ENCODE measurements at places on chromosomes 3 and 15.

GRCh38 chr3:39398700-39399099 lies 7.8 kb upstream of the RPSA start:
- DNase-seq, result no peak

- DNase-seq, result no peak
Observed at GRCh38 chr15:39326306-39326975, 254.4 kb upstream of the THBS1 start.

DNA sequence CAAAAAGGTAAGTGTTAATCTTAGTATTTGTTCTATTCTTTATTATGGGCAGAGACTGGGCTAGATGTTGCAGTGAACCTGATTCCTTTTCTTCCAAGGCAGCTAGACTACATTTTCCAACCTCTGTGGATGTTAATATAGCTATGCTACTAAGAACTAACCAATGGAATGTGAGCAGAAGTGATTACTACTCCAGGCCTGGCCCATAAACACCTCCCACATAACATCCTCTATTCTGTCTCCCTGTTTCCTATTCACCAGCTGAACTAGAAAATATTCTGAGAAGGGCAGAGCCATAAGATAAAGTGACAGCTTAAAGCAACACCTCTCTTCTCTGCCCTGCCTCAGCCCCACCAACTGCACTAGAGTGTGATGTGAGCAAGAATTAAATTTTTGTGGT lies 29.4 kb downstream of the CD200R1L start:
- DNase-seq, result no peak

DNA sequence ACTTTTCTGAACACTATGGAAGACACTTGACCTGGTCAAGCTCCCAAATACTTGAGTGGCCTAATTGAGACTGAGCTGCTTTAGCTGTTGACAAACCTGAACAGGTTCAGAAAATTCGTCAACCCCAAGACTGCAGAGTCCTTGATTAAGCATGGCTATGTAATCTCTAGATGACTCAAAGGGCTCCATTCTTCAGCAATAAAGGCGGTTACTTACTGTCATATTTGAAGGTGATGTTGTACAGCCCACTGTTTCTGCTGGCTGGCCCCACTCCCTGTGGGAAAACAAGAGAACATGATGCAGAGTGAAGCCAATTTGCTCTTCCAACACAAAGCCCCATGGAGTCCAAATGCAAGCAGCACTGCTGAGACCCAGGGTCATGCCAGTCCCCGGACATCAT lies 45.1 kb downstream of the IL17RD start:
- no peak for DNase-seq

- DNase-seq, result no peak
Observed at GRCh38 chr15:68375191-68375631, 56.8 kb downstream of the ITGA11 start.

DNA sequence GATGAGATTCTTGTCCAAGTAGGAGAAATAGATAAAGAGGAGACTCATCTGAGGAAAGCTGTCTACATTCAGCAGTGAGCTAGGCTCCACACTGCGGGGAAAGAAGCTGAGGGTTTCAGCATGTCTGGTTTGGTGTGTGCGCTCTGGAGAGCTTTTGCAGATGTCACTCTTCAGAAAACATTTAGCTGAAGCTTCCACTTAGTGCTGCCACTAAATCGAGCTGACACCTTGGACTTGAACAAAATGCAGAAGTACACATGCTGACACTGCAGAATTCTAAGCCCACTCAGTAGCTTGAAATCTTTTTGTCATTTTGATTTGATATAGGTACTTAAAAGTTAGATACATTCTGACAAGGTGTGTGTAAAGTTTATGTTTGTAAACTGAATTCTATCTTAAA lies 32.3 kb upstream of the CRTC3 start:
- no peak for DNase-seq
